ENCODE measurements at places on chromosomes 7 and 10.
A peak's percentile ranks its signal among the peaks of the same experiment; 100 is the strongest.

- DNase-seq = no peak
Observed at GRCh38 chr10:31404640-31405039, 85.6 kb downstream of the ZEB1 start.

DNA sequence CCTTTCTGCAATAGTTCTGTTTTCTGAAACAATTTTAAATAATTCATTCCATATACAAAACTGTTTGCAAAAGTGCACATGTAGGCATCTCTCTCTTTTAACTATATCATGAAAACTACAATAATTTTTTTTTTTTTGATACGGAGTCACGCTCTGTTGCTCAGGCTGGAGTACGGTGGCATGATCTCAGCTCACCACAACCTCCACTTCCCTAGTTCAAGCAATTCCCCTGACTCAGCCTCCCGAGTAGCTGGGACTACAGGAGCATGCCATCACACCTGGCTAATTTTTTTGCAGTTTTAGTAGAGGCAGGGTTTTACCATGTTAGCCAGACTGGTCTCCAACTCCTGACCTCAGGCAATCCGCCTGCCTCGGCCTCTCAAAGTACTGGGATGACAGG is 44.0 kb upstream of the SEMA3A start:
- no peak for DNase-seq

- peak; percentile 17 for DNase-seq
Observed at GRCh38 chr10:13346283-13347042, 1.6 kb downstream of the SEPHS1 start.

DNA sequence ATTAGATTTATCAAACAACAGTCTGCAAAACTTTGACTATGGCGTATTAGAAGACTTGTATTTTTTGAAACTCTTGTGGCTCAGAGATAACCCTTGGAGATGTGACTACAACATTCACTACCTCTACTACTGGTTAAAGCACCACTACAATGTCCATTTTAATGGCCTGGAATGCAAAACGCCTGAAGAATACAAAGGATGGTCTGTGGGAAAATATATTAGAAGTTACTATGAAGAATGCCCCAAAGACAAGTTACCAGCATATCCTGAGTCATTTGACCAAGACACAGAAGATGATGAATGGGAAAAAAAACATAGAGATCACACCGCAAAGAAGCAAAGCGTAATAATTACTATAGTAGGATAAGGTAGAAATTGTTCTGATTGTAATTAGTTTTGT is 31.4 kb downstream of the LRRC17 start:
- no peak for DNase-seq

- no peak for DNase-seq
Observed at GRCh38 chr7:3408814-3409595, 108.0 kb downstream of the SDK1 start.

DNA sequence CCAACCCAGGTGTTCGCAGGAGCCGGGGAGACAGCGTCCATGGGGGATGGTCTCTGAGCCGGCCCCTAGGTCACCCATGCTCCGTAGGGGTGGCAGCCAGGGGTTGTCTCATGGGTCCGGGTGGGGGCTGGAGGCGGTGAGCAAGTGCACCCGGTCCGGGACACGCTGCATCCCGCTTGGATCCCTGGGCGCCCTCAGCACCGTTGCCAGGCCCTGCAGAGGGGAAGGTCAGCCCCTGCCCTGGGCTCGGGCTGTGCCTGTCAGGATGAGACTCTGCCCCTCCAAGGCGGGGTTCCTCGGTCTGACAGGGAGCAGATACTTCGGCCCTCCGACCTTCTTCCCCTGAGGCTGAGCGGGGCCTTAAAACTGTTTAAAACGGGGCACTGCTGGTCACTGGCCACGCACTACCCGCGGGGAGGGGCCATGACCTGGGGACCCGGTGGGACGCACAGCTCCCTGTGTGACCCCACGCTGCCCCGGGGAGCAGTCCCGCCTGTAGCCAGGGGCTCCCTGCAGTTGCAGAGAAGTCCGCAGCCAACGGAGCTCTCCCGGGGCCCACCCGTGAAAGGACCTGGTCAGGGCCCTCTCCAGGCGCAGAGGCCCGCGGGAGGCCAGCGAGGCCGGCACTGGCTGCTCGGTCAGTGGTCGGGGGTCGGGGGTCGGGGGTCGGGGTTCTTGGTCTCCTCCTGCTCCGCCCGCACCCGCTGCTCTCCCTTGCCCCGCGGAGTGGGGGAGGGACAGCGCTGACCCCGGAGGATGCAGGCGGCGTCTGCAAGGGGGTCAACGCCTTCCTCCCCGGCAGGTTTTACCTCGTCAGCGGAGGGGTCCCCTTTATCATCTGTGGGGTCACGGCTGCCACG is 33.4 kb upstream of the KNDC1 start:
- no peak for DNase-seq

- DNase-seq = peak; percentile 6
Observed at GRCh38 chr10:73060738-73061635, 35.7 kb downstream of the P4HA1 start.

DNA sequence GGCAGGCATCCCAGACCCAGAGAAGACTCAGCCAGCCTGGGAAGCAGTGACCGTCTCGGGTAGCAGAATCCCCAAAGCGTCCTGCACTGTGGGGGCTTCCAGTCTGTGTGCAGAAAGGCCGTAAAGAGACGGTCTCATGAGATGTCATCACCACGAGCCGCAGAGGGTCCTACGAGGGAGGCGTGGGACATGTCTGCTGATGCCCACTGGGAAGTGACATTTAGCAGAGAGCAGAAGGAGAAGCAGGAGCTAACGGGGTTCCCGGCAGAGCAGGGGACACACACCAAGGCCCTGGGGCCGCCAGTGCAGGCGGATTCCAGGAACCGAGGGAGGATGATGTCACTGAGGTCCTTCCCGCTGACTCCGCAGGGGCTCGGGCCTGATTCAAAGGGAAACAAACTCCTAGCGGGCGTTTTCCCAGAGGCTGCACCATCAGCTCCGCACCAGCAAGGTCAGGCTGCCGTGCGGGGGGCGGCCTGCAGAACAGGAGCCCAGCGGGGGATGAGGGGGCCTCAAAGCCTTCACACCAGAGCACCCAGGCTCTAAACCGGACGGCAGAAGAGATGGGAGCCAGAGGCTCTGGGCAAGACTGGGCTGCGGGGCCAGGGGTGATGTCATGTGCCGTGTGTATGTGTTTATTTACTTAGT is 85.4 kb upstream of the PDGFA start:
- DNase-seq = no peak

DNA sequence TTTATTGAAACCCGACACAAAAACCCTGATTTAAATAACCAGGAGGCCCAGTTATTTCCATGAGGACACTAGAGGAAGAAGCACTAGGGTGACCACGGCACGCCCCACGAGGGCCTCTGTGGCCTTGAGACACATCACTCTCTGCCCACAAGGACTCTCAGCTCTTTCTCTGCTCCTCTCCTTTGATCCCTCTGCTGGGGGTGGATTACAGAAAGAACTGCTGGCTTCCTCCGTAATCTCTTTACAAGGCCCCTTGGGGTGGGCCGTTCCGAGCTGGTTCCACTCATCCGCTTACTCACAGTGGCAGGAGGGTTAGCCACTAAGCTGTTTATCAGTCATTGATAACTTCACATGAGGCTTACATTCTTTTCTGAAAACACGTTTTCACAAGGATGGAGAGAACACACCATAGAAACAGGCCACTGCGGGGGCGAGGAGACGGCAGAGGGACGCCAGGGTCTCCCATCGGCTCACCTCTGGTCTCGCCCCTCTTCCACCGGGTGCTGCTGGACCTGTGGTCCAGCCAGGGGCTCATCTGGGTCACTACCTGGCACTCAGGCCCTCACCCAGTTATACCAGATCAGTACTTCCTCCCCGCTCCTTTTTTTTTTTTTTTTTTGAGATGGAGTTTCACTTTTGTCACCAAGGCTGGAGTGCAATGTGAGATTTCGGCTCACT is 17.6 kb upstream of the PFKFB3 start:
- no peak for DNase-seq

DNA sequence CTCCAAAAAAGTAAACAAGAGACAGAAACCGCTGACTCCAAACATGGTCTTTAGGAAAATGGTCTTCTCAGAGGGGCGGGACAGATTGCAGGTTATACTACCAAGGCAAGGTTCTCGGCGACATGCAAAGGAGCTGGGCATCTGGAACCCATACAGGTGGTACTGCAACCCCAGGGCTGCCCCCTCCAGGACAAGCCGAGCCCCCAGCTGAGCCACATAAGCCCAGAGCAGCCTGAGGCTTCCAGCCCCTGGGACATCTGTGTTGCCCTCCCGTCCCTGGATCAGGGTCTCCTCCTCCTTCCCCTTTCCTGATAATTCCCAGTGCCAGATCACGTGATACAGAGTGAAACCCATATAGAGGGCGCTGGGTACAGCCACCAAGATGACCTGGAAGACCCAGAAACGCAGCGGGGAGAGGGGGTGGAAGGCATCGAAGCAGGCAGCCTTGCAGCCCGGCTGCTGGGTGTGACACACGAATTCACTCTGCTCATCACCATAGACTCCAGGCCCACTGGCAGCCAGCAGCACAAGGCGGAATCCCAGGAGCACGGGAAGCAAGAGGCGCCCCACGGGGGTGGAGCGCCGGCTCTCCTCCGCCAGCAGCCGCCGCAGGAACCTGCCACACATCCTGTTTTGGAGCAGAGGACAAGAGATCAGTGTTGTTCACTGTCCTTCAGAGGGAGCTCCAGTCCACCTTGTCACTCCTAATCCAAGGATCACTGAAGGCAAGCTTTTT is at the start of gene GJC3:
GJC3 (minus strand) TSS at position 627 of the 736 bp plus-strand sequence; CDS start at position 627, 0 bp downstream.
- no peak for DNase-seq

- DNase-seq = no peak
Observed at GRCh38 chr7:107147464-107148393, 21.1 kb upstream of the HBP1 start.

- DNase-seq = peak; percentile 83
Observed at GRCh38 chr10:85645926-85646711, 720.5 kb downstream of the GRID1 start.

DNA sequence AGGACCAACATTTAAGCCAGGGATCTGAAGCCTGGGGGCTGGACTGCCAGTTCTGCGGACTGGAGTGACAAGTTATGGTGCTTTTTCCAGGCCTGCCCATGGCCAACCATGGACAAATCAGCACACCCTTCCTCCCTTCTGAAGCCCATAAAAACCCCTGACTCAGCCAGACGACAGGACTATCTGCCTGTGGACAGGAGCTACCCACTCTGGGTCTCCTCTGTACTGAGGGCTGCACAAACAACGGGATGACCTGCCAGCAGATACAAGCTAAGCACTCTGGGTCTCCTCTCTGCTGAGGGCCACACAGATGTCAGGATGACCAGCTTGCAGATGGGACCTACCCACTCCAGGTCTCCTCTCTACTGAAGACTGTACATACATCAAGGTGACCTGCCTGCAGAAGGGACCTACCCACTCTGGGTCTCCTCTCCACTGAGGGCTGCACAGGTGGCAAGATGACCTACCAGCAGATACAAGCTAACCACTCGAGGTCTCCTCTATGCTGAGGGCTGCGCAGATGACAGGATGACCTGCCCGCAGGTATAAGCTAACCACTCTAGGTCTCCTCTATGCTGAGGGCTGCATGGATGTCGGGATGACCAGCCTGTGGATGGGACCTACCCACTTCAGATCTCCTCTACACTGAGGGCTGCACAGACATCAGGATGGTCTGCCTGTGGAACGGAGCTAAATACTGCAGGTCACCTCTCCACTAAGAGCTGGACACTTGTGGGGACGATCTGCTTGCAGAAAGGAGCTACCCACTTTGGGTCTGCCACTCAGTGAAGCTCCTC is 110.1 kb upstream of the GPR22 start:
- DNase-seq = no peak

DNA sequence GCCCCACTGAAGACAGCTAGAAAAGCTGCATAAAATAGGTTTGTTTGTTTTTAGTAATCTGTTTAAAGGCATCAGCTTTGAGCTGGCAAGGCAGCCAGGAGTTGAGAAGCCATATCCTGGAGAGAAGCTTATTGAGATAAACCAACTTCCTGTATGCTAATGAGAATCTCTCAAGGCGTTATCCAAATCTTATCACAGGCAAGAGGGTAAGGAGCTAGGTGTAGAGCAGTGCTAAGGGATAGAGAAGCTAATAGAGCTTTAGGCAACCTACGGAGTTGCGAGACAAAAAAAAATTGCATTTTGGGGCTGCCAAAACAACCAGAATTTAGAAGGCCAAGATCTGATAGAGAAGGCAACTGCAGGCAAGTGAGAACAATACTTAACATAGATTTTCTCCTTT is 641.6 kb downstream of the SH2D4B start:
- no peak for DNase-seq

- peak; percentile 91 for DNase-seq
Observed at GRCh38 chr7:88091988-88092675, 127.7 kb downstream of the SRI start.

DNA sequence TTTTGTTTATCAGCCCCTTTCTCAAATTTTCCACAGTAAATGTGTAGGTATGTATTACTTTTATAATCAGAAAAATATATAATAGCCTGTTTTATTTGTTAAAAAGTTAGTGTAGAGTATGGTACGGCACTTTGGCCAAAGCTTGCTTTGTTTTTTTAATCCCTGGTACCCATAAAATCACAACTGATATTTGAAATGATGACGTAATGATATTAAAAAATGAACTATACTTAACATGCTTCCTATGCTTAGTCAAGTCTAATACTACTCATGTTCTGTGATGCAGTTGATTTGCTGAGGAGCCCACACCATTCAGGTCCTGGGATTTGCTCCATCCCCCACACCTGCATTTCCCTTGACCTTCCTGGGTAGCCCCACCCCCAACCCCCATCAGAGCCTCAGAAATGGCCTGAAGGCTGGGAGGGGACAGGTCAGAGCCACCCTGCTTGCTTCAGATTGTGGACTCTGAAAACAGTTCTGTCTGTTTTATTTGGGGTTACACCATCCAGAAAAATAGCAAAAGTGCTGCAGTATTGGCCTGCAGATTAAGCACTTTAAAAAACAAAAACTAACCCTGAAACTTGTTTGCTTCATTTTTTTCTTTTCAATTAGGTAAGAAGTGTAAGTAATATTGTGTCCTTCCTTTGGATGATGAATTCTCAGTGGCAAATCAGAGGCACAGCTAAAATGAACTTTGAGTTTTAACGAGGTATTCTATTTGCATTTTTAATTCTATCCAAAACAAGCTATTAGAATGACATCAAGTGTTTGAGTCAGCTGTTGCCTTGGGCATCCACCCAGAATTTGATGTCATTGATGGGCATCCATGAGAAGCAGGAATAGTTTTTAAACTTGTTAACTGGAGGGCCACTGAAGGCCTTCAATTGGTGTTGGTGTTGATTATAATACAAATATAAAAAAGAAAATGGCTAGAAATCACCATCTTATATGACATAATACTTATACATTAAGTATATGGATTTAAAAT is 23.3 kb downstream of the PLCE1 start:
- DNase-seq = peak; percentile 18

- no peak for DNase-seq
Observed at GRCh38 chr10:117216028-117216427, 18.7 kb downstream of the KCNK18 start.

- DNase-seq = no peak
Observed at GRCh38 chr10:3623746-3624145, 161.3 kb downstream of the KLF6 start.

- DNase-seq = no peak
Observed at GRCh38 chr7:98283887-98284222, 2.4 kb downstream of the BRI3 start.

- DNase-seq = no peak
Observed at GRCh38 chr10:80457554-80458262, 3.6 kb downstream of the TSPAN14 start.
